ENCODE measurements at places on chromosomes 5 and 9.

- H3K4me3 ChIP-seq: no peak overlapping the region
- DNase-seq: no peak
- H3K4me1 ChIP-seq: peaks cover 16% of the 10 kb centered on the region
- H3K27ac ChIP-seq: no peak overlapping the region
- H3K36me3 ChIP-seq: no peaks in the 10 kb centered on the region
- no peaks in the 10 kb centered on the region for H3K27me3 ChIP-seq
These were observed 19.0 kb upstream of the WHRN start for GRCh38 chr9:114524247-114524681.

GRCh38 chr9:95027914-95028852 lies 289.3 kb downstream of the FANCC start:
- peaks cover 45% of the 10 kb centered on the region for H3K4me1 ChIP-seq
- no peak for DNase-seq
- peaks cover 4% of the 10 kb centered on the region for H3K36me3 ChIP-seq
- H3K4me3 ChIP-seq: no peak overlapping the region
- H3K27me3 ChIP-seq: no peaks in the 10 kb centered on the region
- no peak overlapping the region for H3K27ac ChIP-seq

- no peak overlapping the region for H3K4me3 ChIP-seq
- peak; percentile 1 for DNase-seq
- H3K27ac ChIP-seq: no peak overlapping the region
- H3K36me3 ChIP-seq: no peaks in the 10 kb centered on the region
These were observed 479.4 kb downstream of the DMAC1 start for GRCh38 chr9:7320139-7320538.

DNA sequence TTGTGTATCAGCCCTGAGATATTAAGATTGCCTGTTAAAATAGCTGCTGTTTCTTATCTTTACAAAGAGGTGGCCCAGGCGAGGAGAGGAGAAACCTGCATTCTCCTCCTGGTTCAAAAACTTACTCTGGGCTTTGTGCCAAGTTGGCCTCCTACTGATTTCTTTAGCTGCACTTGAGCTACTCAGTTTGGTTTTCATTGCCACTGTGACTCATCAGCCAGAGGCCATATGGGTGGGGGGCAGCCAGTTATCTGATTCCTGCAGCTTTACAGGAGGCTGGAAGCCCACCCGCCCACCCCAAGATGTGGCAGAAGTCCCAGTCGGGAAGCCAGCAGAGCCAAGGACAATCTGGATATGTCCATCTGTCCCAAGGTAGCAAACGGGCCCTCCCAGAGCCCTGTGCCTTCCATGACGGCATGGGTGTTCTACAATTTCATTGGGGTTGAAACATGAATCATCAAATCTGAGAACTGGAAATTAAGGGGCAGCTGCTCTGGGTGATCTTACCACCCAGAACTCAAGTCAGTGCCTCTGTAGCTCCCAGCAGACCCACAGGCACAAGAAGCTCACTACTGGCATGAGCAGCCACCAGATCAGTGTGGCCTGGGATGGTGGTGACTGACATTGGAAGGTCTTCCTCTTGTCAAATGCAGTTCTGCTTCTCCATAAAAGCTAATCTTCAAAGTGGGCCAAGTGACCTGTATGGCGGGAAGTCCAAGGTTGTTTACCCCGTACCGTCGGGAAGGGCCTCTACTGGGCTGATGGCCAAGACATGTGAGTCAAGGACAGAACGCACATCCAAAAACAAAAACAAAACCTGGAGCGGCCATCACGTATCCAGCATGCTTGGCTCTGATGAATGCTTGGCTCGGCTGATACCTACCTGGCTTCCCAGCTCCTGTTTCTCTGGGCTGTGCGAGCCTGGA lies 15.6 kb downstream of the FCN2 start:
- no peak overlapping the region for H3K4me3 ChIP-seq
- no peaks in the 10 kb centered on the region for H3K36me3 ChIP-seq
- H3K27ac ChIP-seq: peak overlapping the region; percentile 20
- H3K4me1 ChIP-seq: peaks cover 13% of the 10 kb centered on the region

- DNase-seq: peak; percentile 57
- no peak overlapping the region for H3K4me3 ChIP-seq
- H3K36me3 ChIP-seq: no peaks in the 10 kb centered on the region
- H3K27ac ChIP-seq: peak overlapping the region; percentile 96
- H3K4me1 ChIP-seq: peaks cover 30% of the 10 kb centered on the region
These were observed 286.5 kb downstream of the MAST4 start for GRCh38 chr5:66882606-66883227.

- H3K4me3 ChIP-seq: no peak overlapping the region
- H3K27me3 ChIP-seq: no peaks in the 10 kb centered on the region
- no peaks in the 10 kb centered on the region for H3K4me1 ChIP-seq
- H3K27ac ChIP-seq: no peak overlapping the region
- no peaks in the 10 kb centered on the region for H3K36me3 ChIP-seq
These were observed 89.9 kb downstream of the PPARGC1B start for GRCh38 chr5:149820012-149820411.

DNA sequence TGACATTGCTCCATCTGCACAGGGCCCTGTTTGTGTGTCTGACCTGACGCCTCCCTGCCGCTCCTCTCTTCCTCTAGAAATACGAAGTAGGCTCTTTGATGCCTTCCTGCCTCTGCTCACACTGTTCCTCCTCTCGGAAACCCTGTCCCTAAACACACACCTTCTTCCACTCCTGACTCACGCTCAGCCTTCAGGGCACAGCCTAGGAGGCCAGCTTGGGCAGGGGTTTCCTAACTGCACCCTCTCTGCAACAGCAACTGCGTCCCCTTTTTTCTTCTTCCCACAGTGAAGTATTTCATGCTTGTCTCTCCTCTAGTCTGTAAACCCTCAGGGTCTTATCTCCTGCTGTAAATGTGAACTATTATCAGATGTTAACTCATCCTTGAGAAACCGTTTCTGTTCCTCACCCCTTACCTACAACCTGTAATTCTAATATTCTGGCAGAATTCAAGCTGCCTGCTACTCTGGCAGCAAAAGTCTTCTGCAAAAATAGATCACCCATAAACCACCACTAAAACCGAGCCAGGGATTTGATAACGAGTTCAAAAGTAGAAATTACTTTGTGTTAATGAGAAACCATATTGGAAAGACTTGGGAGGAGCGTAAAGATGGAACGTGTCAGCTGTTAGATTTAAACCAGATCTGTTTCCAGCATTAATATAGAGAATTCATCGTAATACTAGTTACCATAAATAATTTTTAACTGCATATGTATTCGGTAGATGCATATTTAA lies 100.2 kb downstream of the DAPK1 start:
- H3K27ac ChIP-seq: no peak overlapping the region
- peaks cover 49% of the 10 kb centered on the region for H3K27me3 ChIP-seq
- no peaks in the 10 kb centered on the region for H3K36me3 ChIP-seq
- H3K4me3 ChIP-seq: no peak overlapping the region
- DNase-seq: no peak

All from PC-3 (cell line).